IMR-90 (cell line): ENCODE measurements at places on chromosomes 12 and 14.
A peak's percentile ranks its signal among the peaks of the same experiment; 100 is the strongest.

- no peak for DNase-seq
These were observed 148.4 kb upstream of the BCL2L14 start for GRCh38 chr12:11922361-11922760.

- no peak for DNase-seq
These were observed 828.8 kb downstream of the C12orf50 start for GRCh38 chr12:87200289-87200979.

- no peak for DNase-seq
These were observed 112.6 kb downstream of the RIMBP2 start for GRCh38 chr12:130603396-130603965.

- peak; percentile 68 for DNase-seq
These were observed 262.0 kb downstream of the MED13L start for GRCh38 chr12:116015525-116015924.

DNA sequence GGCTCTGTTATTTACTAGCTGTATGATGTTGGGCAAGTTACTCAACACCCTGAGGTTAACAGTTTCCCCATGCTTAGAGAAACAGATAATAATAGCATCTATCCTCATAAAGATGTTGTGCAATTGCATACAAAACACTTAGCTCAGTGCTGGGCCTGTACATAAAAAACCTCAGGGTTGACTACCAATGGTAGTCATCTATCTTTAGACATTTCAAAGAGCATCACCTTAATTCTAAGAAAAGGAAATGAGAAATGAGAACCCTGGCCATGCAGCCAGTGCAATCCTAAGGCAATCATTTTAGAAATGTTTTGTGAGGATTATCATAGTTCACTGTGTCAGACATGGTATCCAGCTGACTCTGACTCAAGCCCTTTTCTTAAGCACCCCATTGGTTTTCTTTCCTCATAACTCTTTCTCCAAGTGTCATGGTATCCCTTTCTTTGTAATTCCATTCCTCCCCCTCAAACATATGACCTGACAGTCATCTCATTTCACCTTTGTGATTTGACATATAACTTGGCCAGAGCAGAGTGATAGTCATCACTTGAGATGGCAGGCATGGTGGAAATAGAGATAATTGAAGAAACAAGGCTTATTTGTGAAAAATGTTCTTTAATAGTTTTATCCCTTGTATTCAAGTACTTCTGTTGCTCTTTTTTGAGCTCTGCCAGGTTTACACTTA lies 29.5 kb upstream of the OSBPL8 start:
- peak; percentile 90 for DNase-seq

DNA sequence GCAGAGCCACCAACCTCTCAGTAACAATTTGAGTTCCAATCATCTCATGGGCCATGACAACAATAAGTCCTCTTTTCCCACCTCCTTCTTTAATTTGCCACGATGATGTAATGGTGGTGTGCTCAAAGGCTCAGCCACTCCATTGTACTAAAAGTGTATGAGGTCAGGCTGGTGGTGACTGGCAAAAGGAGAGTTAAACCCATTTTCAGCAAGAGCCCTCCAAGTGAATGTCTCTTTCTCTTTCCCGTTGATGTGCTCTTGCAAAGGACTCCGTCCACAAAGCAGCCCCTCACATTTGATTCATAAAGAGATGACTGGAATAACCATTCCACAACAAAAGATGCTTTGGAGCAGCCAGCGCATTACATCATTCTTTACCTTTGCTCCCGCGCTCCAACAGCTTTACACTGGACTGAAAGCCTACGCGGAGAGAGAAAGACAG lies 41.6 kb downstream of the DUSP16 start:
- no peak for DNase-seq

GRCh38 chr14:72776701-72777261 lies 117.1 kb downstream of the DPF3 start:
- DNase-seq: no peak

DNA sequence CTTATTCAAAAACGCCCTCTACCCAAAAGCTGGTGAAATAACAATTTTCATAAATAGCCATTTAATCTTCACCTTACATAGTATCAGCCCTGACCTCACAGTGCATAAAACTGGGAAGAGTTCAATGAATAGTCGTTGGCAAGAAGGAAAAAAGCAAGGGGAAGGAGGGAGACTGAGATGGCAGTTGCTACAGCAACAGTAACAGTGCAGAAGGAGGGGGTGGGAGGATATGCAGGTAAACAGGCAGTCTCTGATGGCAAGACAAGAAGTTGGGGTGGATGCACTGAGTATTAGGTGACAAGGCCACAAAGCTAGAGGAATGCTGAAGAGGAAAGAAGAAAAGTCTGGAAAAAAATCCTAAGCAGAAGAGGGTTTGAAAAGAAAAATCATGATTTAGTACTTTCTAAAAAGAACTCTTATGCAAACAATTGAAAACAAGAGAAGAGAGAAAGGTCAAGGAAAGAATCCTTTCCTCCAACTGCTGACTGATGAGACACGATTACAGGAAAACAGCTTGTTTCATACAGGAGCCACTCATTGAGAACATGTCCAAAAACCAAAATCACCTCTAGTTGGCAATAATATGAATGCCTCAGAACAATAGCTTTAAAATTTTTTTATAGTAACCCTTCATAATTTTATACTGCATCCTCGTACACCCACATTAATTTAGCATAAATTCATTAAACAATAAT lies 56.0 kb downstream of the DCAF5 start:
- peak; percentile 22 for DNase-seq
